ENCODE measurements at places on chromosomes 1 and 21.

DNA sequence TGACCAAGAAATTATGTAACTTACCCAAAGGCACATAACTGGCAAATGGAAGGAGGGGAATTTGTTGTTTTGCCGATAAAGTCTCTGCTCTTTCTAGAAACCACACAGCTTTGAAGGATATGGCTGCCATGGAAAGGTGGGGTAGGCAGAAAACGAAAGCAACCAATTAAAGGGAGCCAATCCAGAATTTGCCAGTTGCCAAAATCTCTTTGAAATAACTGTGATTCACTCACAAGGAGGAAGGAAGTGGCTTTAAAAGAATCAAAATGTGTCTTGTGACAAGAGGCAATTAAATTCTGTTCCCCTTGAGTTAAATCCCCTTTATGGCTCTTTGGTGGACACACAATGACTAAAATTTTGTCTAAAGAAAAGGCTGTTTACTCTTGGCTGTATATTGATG, 61.2 kb upstream of the CCDC190 start:
- DNase-seq: no peak

DNA sequence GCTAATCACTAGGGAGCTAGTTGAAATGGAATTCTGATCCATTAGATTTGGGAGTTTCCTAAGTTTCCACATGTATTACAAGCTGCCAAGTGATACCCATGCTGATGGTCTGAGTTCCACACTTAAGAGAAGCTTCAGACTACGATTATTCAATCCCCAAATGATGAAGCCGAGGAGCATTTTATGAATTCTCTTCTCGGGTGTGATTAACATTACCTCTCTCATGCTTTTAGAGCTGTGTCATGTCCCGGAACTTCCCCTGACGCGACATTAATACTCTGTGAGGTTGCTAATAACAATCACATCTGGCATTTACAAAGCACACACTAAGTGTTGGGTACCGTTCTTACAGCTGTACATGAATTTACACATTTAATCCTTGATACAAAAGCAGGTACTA, 63.0 kb downstream of the KCNJ15 start:
- DNase-seq: no peak

DNA sequence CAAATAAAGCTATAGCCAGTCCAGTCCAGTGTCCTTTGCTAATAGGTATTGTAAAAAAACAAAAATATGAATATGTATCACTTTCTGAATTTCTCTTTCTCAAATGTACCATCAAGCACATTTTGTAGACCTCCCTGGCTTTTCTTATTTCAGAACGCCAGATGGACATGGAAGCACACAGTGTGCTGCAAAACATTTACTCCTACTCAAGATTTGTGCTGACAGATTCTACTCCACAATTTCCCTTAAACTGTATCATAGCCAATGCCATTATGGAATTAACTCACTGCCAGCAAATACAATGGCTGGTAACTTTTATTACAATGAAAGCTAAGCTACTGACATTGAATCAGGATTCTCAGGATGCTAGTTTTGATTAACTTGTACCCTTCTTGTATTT, 30.8 kb upstream of the PLPPR4 start:
- no peak for DNase-seq

GRCh38 chr1:219587801-219588561, 24.9 kb downstream of the ZC3H11B start:
- no peak for DNase-seq
